Fibroblast of mammary gland (primary cell): ENCODE measurements at places on chromosomes 1 and 21.

- no peak for DNase-seq
These were observed 45.2 kb downstream of the GALNT2 start for GRCh38 chr1:230112131-230112701.

DNA sequence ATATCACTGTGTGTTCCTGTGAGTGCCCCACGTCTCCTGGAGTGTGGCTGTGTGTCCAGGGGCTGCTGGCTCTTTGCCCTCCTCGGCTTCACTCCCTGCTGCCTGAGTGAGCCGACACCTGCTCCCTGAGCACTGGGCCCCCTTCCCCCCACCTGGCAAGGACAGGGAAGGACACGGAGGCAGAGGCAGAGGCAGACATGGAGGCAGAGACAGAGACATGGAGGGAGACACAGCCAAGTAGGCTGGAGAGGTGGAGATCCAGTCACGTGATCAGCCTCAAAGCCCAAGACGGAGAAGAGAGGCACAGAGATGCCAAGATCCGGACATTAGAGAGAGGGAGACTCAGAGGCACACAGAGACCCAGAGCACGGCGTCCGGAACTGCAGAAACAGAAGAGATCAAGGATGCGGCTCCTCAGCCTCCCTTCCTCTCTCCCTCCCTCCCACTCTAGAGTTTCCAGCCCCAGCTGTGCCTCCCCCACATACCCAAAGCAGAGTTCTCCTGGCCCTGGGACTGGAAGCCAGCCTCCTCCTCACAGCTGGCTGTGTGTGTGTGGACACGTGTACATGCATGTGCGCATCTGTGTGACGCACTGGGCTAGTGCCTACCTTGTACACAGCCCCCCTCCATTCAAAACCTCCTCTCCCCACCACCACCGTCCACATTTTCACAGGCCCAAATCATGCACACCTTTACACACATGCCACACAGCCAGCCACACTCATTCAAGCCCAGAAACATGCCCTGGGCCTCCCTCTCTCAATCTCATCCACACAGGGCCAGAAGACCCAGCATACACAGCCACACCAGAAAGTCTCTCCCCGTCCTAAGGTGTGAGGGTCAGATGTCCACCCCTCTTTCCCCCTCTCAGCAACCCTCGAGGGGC, 39.1 kb upstream of the WASF2 start:
- DNase-seq, result peak; percentile 84

DNA sequence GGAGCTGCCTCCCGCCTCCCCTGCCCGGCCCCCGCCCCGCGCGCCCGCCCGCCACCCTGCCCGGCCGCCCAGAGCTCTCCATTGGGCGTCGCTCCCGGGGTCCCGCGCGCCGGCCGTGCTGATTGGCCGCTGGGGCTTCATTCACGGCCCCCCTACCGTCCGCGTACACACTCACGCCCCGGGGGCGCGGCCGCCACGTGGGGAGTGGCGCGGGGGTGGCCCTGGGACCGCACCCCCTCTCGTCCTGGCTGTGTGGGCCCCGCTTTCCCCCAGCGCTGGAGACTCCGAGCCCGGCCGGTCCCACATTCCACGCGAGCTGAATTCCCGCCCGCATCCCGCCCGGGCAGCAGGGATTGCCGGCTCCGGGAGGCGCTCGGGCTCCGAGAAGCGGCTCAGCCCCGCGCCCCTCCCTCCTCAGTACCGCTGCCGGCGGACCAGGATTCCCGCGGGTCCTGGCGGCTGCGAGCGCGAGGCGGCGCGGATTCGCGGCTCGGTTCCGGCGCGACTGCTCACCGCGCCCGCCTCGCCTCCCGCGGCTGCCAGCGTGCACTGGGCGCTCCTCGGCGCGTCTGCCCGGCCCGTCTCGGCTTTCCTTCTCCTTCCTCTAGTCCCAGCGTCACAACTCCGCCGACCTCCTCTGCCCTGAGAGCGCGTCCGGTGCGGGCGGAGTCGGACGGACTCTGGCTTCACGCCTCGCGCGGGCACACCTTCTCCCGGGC, 450 bp upstream of the POU3F1 start:
- peak; percentile 59 for DNase-seq

DNA sequence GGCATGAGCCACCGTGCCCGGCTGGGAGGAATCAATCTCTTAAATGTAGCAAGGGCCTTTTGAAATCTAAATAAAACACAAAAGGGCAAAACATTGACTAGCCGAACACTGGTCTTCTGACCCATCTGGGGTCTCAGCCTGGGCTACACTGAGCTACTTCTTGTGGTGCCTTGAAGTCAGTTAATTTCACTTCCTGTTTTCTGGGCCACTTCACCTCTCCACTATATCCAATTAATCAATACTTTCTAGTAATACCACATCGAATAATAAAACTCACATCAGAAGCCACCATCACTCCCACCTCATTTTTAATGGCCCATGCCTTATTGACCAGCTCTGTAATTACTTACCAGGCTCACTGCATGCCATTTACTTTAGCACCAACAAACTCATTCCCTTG, 138.0 kb upstream of the SAMSN1 start:
- DNase-seq, result no peak

GRCh38 chr1:218817071-218817470, 356.6 kb upstream of the LYPLAL1 start:
- no peak for DNase-seq

- DNase-seq, result peak; percentile 91
These were observed 179.4 kb downstream of the SLC45A1 start for GRCh38 chr1:8497210-8497819.

GRCh38 chr1:151312411-151312810, 14.8 kb downstream of the PI4KB start:
- peak; percentile 74 for DNase-seq

DNA sequence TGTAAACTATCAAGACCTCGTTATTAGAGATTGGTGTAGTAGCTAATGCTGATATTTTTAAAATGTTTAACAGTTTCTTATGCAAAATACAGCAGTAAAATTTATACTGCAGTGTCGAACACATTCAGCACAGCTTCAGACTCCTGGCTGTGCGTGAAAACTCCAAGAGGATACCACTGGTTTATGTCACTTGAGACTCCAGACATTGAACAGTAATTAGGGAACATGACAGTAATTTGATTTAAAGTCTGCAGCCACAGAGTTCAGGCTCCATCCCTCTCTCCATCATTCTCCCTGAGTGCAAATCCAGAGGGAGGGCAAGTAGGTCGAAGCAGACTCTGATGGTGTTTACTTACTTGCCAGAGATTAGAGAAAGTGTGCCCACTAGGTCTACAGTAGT, 94.2 kb downstream of the AK5 start:
- DNase-seq, result no peak

GRCh38 chr1:2148691-2149090, 45.9 kb downstream of the FAAP20 start:
- DNase-seq, result no peak

DNA sequence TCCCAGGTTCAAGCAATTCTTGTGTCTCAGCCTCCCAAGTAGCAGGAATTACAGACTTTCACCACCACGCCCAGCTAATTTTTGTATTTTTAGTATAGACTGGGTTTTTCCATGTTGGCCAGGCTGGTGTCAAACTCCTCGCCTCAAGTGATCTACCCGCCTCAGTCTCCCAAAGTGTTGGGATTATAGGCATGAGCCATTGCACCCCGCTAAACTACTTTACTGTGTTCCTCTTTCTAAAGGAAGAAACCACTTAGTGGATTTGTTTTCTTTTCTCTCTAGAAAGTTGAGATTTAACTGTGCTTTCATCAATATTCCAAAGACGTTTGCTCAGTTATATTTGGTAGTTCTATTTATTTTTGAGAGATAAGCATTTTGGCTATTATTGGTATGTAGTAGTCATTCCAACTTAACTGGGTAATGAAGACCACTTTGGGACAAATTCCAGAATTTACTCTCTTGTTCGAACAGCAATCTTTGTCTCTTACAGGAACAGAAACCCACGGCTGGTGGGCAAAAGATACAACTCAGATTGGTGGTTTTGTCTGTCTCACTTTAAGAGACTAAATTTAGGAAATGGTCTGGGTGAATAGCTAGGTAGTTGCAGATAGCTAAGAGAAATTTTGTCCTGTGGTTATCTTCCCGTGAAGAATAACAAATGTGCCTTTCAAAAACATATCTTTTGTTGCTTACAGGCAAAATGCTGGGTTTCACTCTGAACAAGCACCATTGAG, 103.5 kb upstream of the CD55 start:
- no peak for DNase-seq

DNA sequence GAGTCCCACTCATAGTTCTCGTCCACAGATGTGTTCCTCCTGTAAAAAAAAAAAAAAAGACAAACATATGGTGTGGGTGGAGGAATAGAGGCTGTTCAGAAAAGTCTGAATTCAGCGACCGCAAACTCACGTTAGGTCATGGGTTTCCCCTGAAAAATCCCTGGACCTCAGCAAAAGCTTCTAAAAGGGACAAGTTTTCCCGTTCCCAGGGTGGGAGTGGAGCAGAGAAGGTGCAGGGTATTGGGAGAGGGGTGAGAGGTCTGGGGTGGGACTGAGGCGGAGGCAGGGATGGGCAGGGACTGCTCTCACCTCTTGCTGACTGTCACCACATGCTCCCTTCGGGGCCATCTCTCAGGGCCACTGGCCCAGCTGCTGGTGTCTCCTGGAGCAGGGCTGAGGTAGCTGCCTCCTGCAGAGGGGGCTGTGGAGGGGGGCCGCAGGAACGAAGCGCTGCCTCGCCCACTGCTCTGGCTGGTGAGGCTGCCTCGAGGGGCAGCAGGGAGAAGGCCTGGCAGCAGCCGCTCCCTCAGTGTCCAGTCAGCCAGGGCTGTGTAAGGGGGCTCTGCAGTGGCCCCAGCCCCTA, 2.6 kb upstream of the TAGLN2 start:
- DNase-seq, result peak; percentile 39

DNA sequence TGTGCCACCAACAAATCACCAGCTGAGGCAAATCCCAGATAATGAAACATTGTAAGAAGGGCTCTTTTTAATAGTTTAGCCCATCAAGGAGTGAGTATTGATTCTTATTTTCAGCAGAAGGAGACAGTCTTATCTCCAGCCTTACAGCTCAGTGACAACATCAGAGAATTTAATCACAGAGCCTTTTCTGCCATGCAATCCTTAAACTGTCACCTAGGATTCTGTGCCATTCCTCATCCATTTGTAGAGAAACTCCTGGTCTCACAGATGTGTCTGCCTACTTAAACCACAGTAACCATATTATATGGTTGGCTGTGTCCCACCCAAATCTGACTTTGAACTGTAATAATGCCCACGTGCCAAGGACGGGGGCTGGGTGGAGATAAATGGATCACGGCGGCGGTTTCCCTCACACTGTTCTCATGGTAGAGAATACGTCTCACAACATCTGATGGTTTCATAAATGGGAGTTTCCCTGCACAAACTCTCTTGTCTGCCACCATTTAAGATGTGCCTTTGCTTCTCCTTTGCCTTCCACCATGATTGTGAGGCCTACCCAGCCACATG, 217.7 kb downstream of the RERE start:
- no peak for DNase-seq

DNA sequence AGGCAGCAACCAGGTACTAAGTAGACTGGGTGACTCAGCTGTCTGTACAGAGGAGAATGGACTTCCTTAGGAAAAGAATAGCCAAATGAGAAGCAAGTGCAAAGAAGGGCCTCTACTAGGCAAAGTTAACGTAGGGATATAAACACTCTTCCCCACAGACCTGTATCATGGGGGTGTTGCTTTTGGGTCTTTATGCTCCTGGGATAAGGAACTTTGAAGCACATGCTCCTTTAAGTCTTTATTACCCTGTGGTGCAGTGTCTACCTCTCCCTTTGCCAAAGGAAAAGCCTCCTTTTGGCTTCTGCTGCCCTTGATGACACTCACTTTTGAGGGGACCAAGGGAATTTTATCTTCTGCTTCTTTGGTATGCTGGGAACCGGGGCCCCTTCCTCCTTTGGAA, 5.0 kb downstream of the RFX5 start:
- no peak for DNase-seq

DNA sequence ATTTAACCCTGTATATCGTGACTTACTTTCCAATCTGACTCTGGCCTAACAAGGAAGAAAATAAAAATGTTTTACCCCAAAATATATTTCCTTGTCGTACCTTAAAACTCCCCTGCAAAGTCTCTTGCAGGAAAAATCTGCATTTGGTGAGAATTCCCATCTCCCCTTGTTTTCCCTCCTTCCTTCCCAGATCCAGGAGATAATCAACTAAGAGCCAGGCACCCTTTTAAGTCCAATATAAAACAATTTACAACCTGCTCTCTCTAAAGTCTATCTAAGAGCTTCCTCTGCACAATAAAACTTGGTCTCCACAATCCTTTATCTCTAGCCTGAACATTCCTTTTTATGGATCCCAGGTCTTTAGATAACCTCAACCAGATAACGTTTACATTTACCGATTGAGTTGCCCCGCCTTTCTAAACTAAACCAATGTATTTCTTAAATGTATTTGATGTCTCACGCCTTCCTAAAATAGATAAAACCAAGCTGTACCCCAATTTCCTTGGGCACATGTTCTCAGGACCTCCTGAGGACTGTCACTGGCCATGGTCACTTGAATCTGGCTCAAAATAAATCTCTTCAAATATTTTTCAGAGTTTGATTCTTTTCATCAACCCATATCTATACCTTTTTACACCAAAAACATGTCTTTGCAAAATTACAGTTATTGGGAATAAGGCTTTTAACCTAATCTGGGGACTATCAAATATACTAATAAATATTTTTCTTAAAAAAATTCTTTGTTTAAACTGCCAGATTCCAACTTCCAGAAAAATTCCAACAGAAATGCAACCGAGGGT, 993 bp downstream of the DDX59 start:
- no peak for DNase-seq

DNA sequence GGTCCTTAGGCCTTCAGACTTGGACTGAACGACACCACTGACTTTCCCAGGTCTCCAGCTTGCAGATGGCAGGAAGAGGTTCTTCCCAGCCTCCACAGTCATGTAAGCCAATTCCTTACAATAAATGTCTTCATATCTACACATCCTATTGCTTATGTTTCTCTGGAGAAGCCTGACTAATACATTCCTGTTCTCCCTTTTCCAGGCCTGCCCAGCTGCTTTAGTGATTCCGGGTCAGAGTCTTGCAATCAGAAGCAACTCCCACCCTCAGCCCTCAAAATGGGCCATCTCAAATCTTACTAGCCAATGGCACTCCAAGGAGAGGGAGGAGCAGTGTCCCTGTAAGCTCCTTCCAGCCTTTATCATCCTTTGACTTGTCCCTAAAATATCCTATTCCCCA, 16.4 kb upstream of the CPT2 start:
- DNase-seq, result peak; percentile 49

DNA sequence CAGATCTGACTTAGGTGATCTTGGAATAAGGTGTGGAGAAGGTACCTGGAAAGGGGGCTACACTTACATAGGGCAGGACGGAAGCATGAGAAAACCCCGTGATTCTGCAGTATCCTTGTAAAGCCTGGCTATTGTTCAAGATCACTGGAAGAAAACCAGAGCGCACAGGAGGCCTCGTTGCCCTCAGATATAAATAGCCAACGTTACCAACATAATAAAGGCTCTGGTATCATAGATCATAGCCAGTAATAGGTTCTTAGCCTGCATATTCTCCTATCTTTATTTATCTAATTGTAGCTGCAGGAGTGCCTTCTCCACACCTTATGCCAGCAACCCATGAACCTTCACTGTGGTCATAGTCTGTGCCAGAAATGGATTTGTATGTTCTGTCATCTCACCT, 35.9 kb upstream of the MPZL1 start:
- DNase-seq, result no peak

- no peak for DNase-seq
These were observed 64.7 kb upstream of the LRRC7 start for GRCh38 chr1:69502991-69503390.

- peak; percentile 48 for DNase-seq
These were observed 511 bp downstream of the ZNF683 start for GRCh38 chr1:26372039-26372438.

- DNase-seq, result no peak
These were observed 67.2 kb upstream of the CCDC190 start for GRCh38 chr1:162928141-162928540.

- DNase-seq, result no peak
These were observed 205.5 kb upstream of the HOOK1 start for GRCh38 chr1:59609245-59609644.

- DNase-seq, result peak; percentile 21
These were observed 34.6 kb upstream of the NID1 start for GRCh38 chr1:236099355-236099974.
